ENCODE measurements at places on chromosomes 6 and 20.
A peak's percentile ranks its signal among the peaks of the same experiment; 100 is the strongest.

DNA sequence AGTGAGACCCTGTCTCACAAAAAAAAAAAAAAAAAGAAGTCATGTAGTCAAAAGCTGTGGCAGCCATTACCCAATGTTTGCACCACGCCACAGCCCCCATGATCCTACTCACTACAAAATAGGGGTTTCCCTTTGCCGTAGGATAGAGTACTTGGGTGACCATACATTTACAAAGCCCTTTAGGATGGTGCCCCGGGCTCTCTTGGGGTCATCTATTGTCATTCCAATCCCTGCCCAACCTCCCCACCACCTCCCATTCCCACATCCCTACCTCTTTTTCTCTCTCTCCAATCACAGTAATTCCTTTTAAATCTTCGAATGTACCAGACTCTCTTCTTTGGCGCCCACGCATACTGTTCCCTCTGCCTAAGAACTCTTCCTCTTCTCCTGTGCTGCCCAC, 74.6 kb downstream of the KIAA0319 start:
- no peak for DNase-seq

DNA sequence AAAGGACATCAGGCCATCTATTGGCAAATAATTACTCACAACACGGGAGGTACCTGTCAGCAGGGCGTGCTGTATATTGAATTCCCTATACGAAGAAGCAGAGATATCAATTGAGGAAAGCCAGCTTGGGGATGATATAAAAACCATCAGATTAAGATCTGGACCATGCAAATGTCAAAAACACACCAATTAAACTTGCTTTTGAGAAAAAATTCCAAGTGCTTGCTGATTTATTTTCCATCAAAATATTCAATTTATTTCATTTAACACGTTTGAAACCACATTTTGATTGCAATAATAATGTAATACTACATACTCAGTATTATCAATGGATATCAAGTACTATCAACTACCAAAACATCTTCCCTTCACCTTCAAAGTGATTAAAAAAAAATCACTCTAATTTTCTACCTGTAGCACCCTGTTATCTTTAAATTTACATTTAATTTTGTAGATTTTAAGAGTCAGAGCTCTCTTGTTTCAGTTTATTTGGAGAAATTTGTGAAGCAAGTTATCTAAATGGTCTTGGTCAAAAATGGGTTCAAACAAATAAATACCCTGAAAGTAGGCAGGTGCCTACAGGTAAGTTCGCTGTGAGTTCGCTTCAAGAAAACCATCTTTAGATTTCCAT, 6.8 kb upstream of the TBX18 start:
- DNase-seq = no peak

DNA sequence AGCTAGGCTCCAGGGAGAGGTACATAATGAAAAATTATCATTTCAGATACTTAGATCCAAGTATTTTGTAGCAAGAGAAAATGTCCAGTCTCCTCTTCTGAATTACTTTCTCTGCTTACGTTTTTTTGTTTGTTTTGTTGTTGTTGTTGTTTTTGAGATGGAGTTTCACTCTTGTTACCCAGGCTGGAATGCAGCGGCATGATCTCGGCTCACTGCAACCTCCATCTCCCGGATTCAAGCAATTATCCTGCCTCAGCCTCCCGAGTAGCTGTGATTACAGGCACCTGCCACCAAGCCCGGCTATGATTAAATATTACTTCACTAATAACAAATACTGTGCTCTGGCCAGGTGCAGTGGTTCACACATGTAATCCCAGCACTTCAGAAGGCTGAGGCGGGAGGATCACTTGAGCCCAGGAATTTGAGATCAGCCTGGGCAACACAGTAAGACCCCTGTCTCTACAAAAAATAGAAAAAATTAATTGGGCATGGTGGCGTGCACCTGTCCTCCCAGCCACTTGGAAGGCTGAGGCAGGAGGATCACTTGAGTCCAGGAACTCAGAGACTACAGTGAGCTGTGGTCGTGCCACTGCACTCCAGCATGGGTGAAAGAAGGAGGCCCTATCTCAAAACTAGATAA, 155.0 kb upstream of the JARID2 start:
- DNase-seq = no peak

DNA sequence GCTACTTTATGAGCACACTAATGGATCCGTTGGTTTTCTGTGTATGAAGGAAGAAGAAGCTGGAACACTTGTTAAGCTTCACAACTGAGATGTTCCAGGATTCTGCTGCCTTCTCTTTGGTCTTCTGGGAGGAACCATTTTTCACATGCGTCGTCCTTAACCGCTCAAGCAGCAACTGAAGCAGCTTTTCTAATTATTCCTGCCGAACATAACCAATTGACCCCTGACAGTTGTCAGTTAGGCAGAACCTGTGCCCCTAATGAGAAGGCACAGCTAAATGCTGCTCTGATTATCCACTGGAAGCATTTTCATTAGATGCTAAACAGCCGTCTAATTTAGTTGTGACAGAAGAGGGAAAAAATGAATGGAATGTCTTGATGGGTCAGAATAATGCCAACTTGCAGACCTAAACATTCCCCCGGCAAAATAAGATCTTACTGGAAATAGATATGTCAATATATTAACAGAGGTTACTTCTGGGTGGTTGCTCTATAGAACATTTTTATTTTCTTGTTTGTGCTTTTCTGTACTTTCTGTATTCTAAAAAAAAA, 85.0 kb upstream of the SMLR1 start:
- DNase-seq = no peak

DNA sequence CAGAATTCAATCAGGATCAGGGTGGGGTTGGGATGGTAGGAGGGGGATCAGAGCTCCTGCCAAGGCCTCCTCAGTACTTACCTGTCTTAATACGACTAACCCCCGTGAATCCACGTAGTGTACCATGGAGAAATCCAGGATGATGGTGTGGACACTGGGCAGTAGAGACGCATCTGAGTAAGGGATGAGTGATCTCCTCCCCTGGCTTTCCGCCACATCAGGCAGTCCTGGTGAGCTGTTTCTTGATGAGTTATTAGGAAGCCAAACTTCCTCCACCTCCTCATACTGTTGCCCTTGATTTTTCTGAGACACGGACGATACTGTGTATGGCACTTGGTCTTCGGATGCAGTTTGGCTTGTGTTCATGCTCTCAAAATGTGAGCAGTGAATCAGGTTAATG, 34.2 kb upstream of the SRPK1 start:
- peak; percentile 81 for DNase-seq

DNA sequence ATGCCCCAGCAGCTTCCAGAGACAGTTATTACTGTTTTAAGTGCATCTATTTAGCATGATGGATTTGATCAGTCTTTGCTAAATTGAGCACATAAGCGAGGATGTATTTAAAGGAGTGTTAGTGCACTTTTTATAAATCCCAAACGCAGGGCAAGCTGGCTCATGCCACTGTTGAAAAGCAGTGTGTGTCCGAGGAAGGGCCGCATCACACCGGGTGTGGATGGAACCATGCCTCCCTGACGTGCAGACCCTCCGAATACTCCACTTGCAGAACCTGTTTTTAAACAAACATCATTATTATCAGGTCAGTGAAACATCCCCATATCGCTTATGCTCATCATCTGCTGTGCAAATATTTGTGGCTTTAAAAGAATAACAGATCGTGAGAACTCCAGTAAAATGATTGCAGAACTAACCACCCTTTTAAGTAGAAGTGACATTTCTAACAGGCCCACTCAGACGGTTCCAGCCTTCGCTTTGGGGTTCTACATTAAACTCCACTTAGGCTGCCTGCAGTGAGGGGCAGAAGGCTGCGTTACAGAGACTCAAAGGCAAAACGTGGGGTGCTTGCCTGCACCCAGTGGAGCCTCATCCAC, 190.1 kb downstream of the CDH4 start:
- no peak for DNase-seq

DNA sequence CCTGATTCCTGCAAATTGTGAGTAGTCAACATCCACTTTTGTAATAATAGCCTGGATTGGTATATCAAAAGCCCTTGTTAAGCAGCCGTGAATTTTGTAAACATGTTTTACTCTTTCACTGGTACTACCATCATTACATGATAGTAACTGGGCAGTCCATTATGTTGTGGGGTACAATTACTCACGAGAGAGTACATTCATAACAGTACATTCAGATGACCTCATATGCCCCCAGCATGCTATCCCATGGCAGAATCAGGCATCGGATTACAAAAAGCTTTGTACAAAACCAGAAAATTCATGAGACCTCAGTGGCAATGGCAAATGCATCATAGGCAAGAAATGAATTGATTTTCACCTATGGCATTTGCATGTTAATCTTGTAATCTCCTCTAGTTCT, 166.2 kb downstream of the EPM2A start:
- peak; percentile 23 for DNase-seq

DNA sequence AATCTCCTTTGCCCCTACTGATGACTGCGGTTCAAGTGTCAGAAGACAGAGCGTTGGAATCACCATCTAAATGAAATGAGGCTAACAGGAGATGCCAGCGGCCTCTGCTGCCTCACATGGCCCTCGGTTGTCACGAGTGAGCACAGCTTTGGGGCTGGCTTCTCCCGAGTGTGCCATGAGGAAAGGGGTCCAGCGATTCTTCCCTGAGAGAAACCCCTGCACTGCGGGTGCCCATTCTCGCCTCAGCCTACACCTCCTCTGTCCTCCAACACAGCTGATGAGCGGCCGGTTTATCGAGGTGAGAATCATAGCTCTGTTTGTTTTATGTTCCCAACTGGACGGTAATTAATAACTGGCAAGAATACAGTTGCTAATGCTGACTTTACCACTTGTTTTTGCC, 144.7 kb upstream of the RPS6KA2 start:
- DNase-seq = no peak

DNA sequence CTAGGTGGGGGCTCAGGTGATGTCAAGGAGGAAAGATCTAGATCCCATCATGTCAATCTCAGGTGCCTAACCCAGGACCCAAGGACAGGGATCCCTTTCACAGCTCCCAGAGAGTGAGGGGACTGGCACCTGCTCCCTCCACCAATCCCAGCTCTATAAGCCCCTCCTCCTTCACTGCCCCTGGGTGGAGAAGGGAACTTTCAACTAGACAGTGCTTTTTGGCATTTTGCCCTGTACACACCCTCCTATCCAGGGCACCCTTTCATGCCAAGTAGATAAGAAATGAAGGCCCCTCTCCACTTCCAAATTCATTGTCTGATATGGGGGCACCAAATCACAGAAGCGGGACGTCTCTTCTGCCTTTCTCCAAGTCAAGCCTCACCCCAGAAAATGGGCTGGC, 61.6 kb downstream of the MDGA1 start:
- no peak for DNase-seq

- no peak for DNase-seq
These were observed 615.7 kb upstream of the ARID1B start for GRCh38 chr6:156161471-156161870.

GRCh38 chr6:53316142-53316541, 32.6 kb downstream of the ELOVL5 start:
- DNase-seq = no peak

- DNase-seq = peak; percentile 13
These were observed 11.9 kb upstream of the CNR1 start for GRCh38 chr6:88177961-88178464.

- DNase-seq = peak; percentile 12
These were observed 10.2 kb downstream of the ADNP start for GRCh38 chr20:50920997-50921396.

DNA sequence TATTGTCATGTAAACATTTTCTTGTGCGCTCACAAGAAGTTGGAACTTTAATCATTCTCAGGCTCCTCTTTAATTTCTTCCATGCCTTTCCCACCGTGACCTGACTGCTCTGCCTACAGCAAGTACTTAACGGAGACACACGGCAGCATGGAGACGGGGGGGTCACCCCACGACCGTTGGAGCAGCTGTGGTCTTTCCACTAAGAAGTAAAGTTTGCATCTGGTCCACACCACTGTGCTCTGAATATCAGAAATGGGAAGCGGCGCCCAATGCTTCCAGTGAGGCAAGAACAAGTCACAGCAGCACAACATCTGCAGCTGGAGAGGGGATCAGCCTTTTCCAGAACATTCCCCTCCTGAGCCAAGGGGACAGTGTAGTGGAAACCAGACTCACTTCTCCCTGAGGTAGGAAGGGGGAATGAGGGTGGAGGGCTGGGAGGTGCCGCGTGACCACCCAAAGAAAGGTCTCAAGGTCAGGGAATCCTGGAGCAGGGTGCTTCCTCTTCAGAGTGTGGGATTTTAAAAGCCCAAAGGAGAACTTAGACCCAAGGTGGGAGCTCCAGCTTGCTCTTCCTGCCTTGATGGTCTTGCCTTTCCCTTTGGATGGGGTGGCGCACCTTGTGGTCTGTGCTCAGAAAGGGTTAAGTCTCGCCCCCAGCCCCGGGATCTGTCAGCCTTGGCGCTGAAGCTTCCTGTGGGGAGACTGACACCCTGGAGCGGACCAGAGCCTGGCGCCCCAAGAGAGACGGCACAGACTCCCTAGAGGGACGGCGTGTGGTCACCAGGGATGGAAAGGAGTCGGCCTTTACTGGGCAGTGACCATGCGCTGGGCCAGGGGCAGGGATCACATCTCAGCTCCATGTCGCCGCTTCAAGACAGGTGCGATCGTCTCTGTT, 25.6 kb upstream of the SMOC2 start:
- no peak for DNase-seq

DNA sequence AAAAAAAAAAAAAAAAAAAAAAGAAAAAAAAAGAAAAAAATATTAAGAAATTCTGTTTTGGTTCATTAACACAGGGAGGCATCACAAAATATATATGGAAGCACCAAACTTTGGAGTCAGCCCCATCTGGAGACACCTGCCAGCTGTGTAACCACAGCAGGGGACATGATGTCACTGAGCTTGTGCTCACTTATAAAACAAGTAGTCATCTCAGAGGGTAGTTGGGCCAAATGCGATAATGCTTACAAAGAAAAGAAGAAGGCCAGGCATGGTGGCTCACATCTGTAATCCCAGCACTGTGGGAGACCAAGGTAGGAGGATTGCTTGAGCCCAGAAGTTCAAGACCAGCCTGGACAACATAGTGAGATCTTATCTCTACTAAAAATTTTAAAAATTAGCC, 1.1 kb upstream of the BNIP5 start:
- no peak for DNase-seq

DNA sequence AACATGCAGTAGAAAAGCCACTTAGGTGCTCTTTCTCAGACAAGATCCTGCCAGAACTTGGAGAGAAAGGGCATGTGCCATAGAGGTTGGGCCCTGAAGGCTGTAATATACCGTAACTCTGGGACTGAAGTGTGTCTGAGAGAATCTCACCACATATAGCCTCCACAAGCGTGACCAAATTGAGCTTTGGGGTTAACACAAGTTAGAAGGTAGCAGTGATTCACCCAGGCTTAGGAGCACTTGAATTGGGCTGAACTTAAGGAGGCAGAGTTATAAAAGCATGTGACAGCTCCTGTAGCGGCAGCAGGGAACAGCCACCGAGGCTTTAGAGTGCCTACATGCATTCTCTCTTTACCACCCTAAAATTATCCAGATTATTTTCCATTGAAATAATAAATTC, 361.6 kb downstream of the PHF3 start:
- DNase-seq = no peak

GRCh38 chr6:130520221-130520620, 154.4 kb downstream of the TMEM200A start:
- peak; percentile 46 for DNase-seq

- no peak for DNase-seq
These were observed 47.5 kb upstream of the POPDC3 start for GRCh38 chr6:105227295-105227767.

All from epithelial cell of esophagus (primary cell).